ENCODE measurements at places on chromosomes 7 and 10.

GRCh38 chr10:124453960-124454610 is 4.2 kb upstream of the NKX1-2 start:
- DNase-seq: no peak

- DNase-seq: no peak
Observed at GRCh38 chr10:27643301-27643700, 102.3 kb downstream of the MKX start.

GRCh38 chr10:48981310-48981907 is 41.8 kb upstream of the LRRC18 start:
- peak; percentile 56 for DNase-seq

DNA sequence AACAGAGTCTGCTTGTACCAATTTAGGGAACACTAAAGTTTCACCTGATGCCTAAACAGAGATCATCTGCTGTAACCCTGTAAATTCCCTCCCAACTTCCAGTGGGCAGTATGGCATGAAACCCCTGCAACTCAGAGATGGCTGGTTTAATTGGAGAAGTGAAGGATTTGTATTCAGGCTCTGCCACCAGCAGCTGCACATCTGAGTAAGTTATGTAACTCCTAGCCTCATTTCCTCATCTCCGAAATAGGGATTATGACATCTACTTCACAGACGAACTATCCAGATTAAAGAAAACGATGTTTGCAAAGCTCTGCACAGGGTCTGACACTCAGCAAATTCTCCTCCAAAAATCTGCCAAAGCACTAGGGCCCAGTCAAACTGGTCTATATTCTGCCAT is 493.0 kb downstream of the KCNMA1 start:
- no peak for DNase-seq

GRCh38 chr10:54758791-54759190 is 42.2 kb downstream of the PCDH15 start:
- DNase-seq: no peak

DNA sequence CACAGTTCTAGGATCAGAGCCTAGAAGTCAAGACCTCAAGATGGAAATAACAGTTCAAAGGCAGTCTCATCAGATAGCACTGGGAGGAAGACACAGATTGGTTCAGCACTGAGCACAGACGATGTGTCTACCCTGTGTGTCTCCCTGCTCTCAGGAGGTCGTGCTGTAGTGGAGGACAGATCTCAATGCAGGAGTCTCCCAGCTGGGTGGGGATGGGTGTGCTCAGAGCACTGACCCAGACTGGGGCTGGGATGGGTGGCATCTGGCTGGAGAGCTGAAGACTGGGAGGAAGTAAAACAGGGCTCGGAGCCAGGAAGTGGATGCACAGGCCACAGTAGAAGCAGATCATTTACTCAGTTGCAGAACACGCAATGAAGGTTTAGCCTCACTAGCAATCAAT is 69.5 kb upstream of the GDF10 start:
- no peak for DNase-seq

GRCh38 chr7:27239387-27240014 is 3.1 kb upstream of the EVX1 start:
- no peak for DNase-seq

- no peak for DNase-seq
Observed at GRCh38 chr10:2852574-2853323, 214.6 kb upstream of the PFKP start.

GRCh38 chr10:67141300-67141699 is 215.5 kb downstream of the LRRTM3 start:
- DNase-seq: no peak

DNA sequence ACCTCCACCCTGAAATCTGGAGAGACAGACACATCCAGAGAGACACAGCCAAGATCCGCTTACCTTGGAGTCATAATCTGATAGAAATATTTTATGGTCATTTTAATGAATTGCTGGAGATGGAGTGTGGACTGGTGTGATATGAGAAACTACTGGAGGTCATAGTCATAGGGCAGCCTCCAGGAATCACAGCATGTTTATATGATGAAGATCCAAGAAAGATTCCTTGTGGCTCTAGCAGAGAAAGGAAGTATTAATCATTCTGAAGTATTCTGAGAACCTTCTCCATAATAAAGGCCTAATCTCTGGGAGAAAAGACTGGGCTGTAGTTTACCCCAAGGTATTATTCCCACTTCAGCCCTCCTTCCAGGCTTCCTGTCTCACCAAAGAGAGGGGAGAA is 38.0 kb downstream of the POLR1F start:
- no peak for DNase-seq

DNA sequence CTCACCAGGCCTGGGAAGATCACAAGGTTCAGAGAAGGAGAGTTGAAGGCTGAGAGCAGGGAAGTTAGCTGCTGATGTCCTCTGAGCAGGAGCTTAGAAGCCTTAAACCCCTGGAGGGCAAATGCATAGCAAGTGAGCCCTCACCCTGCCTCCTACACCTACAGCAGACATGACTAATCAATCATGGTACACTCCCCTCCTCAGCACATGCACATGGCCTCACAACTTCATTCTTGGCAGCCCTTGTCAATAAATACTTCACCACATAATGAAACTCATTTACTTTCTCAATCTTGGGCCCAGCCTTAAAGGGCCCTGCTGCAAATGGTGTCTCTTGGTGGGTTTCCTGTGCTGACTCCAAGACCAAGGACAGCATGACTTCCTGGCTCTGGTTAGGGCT is 12.9 kb downstream of the MMRN2 start:
- DNase-seq: no peak

DNA sequence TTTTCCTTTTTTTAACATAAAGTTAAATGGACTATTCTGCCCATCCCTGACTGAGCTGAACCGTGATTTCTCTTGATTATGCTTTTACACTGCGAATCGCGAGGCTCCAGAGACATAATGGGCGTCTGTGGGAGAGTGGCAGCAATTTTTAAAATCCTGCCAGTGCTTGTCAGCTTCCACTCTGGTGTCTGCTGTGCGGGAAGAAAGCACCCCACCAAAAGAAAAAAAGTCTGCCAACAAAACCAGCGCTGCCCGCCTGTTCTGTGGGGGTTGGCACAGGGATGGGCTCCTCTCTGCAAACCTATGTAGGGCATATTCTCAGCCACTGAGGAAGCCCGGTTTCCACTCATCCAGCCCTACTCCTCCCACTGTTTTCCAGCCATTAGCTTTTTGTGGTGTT is 592.3 kb upstream of the GALNT17 start:
- DNase-seq: no peak

GRCh38 chr10:59242991-59243390 is 66.5 kb downstream of the PHYHIPL start:
- DNase-seq: no peak

DNA sequence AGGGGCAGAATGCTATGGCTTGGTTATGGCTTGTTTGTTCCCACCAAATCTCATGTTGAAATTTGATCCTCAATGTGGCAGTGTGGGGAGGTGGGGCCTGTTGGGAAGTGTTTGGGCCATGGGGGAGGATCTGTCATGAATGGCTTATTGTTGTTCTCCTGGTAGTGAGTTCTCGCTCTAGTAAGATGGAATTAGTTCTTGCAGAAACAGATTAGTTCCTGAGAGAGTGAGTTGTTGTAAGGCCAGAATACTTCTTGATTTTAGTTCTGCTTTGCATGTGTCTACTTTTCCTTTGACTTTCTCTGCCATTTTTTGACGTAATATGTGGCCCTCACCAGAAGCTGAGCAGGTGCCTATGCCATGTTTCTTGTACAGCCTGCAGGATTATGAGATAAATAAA is 188.2 kb downstream of the KIF20B start:
- no peak for DNase-seq

GRCh38 chr7:21986096-21986495 is 40.4 kb upstream of the CDCA7L start:
- DNase-seq: no peak

DNA sequence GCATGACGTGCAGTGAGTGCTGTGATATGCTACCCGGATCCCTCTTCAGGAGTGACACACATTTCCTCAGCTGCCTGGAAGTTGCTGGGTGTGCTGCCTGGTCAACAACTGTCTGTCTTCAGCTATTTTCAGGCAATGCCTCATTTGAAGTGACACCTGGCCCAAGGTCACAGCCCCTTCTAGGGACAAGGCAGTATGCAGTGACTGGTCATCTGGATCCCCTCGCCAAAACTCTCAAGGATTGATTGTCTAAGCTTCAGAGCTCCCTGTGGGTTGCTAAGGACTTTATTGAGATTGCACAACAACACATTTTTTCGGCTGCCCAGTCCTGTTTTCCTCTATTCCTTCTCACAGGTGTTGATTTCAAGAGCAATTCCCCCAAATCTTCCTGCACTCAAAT is 108.8 kb downstream of the GNAI1 start:
- DNase-seq: no peak

GRCh38 chr7:40468891-40469864 is 334.4 kb downstream of the SUGCT start:
- DNase-seq: no peak

DNA sequence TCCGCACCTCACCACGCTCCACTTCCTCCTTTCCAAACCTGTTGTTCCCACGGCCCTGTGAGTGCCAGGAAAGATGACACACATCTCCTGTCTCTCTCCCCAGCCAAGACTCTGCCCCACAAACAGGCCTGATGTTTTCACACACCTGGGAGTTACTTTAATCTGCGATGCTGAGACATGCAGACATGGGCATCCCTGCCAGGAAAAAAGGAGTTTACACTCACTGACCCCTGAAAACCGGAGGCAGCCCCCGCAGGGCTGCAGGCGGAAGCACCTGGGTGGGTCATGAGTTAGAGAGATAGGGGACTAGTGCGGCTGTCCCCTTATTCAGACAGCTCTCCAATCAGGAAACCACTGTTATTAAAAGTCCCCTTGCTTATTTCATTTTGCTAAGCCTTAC is 106.4 kb upstream of the CARD11 start:
- DNase-seq: no peak

DNA sequence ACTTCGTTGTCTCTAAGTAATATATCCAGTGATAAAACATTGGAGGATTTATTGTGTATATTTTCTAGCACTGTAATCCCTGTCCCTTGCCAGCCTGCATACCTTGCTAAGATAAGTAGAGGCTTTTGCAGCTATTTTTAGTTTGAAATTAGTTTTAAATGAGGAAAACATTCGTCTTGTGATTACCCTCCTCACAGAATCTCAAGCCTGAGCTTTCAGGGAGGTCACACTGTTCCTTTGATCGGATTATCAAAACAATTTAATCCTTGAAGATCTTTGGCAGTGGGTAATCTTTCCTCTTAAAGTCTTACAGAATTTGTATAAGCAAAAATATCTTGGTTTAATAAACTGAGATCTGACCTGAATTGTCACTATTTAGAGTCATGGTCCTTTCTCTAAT is 897.0 kb upstream of the CELF2 start:
- DNase-seq: no peak

DNA sequence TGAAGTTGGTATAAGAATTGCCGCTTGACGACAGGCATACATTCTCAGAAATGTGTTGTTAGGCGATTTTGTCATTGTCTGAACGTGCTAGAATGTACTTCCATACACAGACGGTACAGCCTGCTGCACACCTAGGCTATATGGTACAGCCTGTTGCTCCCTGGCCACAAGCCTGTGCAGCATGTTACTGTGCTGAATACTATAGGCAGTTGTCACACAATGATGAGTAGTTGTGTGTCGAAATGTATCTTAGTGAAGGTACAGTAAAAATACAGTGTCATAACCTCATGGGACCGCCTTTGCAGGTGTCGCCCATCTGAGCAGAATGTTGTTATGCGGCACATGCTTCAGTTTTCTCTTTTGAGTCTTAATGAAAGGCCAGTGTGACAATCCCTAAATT is 66.5 kb downstream of the SHH start:
- DNase-seq: no peak

GRCh38 chr10:18087355-18087754 is 52.9 kb upstream of the CACNB2 start:
- DNase-seq: no peak

GRCh38 chr10:69677985-69678654 is 48.1 kb downstream of the FAM241B start:
- no peak for DNase-seq

DNA sequence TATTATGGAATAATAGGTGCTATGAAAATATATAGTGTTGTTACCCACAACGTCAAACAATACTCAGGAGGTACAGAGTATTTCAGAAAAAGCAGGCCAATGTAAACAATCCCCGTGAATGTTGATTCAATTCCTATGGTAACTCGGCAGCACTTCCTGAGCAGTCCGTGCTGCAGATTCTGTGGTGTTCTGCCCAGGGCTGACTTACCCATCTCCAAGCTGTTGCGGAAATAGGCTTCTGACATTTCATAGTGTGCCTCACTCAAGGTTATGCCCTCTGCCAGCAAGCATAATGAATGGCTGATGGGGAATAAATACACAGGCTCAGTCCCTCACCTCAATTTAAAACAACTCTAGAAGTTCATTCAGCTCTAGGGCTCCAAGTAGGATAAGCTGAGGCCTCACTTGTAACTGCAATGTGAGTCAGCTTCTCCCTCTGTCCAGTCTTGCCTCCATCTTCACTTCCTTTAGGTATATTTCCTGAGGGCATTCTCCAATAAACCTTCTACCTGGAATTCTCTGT is 177.6 kb downstream of the GNAI1 start:
- no peak for DNase-seq

DNA sequence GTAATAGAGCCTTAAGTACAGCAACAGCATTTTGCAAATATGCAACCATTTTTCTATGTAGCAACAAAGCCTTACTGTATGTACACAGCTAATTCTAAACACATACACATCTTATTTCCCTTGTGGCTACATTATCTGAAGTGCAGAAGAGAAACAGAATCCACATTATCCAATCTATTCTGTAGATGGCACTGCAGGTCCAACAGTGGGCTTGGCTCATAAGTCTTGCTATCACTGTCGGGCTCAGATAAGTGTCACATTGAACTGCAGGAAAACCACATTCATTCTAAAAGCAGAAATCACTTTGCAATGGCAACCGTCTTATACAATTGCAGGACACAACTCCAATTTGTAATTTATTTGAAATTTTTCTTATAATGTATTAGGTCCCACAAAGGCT is 109.8 kb upstream of the NOBOX start:
- DNase-seq: no peak

DNA sequence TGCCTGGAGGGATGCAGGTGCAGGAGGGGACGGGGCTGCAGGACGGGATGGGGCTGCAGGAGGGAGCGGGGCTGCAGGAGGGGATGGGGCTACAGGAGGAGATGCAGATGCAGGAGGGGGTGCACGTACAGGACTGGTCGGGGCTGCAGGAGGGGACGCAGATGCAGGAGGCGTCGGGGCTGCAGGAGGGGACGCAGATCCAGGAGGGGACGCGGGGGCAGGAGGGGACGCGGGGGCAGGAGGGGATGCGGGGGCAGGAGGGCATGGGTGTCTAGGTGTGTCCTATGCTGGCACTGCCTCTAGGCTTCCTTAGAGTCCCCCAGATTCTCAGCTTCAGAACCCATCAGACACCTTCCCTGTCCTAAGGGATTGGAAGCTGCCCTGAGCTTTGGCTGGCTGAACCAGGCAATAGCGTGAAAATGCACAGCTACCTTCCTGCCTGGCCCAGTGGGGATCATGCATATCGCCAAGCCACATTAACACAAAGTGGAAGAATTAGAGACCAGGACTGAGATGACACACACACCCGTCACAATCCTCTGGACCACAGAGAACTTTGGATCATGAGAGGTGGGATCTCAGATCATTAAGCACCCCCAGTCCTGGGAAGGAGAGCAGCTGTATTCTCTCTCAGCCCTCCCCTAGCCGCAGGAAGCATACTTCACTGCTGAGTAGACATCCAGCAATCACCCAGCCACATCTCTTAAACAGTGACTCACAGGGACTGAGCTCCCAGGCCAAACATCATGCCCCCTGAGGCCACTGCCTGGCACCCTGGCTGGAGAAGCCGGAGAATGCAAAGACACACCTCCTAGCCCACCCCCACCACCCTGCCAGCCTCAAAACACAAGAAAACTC is 67.3 kb downstream of the VWA2 start:
- no peak for DNase-seq

GRCh38 chr7:141568227-141568626 is 17.0 kb downstream of the AGK start:
- no peak for DNase-seq

Data from iPS DF 19.7 (cell line).